Activated CD4-positive, alpha-beta T cell treated with anti-CD3 and anti-CD28 coated beads, Interleukin-2, amount 10 ng/mL, durations not matched to agents 24 days and 14 days (primary cell): ENCODE measurements at places on chromosomes 3 and 15. TPM values are rescaled to one million over a fixed set of nuclear protein-coding genes. Genes with fewer than 3 reads are reported as not detected.

DNA sequence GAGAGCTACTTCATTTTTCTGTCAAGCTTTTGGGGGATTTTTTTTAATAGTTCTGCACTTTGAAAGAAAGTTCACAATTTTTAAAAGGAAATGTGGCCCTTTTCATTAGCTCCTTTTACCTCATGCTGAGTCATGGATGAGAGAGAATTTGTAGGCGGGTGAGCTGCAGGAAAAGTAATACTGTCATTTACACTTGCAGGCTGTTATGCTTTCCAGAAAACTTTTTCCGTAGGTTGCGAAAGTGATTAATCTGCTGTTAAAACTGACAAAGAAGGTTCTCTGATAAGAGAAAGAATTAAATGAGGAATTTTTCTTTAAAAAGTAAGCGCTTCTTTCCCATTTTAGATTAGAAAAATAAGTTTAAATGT is 430.2 kb downstream of the LPP start:
- DNase-seq: no peak

The RAP2B gene
- 13.4 and 13.5 TPM in 2 replicates for total RNA-seq

GRCh38 chr3:172061724-172062184 is 22.4 kb downstream of the FNDC3B start:
- DNase-seq: no peak

GRCh38 chr3:53616321-53616720 is 121.9 kb downstream of the CACNA1D start:
- DNase-seq: no peak
